Fibroblast of skin of right quadriceps (primary cell): ENCODE measurements at places on chromosomes 13 and 19.

DNA sequence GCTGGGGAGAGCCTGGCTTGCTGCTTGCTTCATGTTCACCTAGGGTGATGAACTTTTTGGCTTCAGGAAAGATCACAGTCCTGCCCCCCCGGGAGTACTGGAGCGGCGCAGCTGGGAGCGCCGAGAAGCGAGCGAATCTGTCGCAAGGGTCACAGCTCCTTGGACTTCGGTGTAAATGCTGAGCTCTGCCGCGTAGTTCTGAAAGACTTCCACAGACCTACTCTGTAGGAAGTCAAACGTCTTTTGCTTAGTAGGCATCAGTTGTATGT, 2.7 kb downstream of the ING1 start:
- DNase-seq = no peak

DNA sequence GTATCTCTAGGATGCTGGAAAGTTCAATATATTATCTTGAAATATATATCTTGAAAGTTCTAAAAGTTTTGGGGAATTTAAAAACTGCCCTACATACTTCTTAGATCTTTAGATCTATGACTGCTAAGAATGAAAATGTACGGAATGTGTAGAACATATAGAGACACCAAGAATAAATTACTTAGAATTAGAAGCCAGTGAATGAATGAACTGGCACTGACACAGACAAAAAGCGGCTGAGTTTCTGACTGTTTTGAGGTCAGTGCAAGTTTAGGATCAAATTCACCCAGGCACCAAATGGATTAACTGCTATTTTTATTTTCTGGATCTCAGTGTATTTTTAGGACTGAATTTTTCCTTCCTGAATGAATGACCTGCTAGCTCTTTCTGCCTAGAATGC, 411.2 kb downstream of the KCTD12 start:
- peak; percentile 43 for DNase-seq

GRCh38 chr19:45340232-45340898, at the start of gene KLC3:
KLC3 (plus strand) TSS chr19:45340750; CDS start chr19:45345542, 4,792 bp downstream.
- DNase-seq = no peak

DNA sequence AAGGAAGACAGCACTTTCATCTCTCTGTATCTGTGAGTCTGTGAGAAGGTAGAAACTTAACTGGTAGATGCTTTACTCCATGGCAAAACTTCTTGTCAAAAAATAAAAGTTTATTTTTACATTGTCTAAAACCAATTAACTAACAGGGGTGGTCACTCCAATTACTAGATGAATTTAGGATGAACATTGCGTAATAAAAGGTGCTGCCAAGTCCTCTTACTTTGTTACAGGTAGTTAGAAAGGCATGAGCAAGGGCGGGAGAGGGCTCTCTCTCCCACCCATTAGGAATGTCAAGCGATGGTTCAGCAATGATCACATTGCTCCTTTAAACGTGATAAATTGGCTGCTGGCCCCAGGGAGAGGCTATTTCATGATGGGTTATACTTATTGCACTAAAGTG, 512.3 kb downstream of the SLITRK5 start:
- DNase-seq = no peak

DNA sequence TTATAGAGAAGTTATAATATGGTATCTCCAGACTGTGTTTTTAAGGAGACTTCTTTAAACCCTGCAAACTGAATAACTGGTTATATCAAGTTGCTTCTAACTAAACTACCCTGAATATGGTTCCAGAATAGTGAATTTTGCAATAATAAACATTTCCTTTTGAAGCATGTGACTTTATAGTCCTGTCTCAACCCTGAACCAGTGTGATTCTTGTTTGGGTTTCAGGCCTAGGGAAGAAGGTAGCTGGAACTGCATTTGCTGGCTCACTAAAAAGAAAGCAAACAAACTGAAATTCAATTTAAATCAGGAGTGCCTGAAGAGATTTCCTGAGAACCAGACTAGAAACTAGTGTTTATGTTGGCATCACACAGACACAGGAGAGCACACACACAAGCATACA, 4.9 kb downstream of the ARHGEF7 start:
- DNase-seq = no peak

GRCh38 chr19:20964798-20965197, 41.7 kb downstream of the ZNF85 start:
- DNase-seq = no peak

DNA sequence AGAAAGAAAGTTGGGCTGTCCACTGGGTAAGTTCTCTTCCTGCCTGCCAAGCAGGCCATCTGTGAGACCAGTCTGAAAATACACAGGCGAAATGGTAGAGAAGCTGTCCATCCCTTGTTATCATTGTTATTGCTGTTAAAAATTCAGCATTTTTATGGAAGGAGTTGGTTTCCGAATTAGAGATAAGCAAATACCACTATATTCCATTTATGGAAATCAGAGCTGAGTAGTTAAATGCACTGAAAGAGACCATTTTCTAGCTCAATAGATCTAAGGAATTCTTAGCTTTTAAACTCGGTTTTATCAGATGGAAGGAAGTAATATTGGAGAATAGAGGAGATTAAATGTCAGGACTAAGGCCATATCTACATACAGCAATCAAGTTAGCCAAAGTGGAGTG, 40.7 kb downstream of the MZT1 start:
- no peak for DNase-seq

GRCh38 chr13:59877933-59878332, 285.8 kb downstream of the DIAPH3 start:
- peak; percentile 65 for DNase-seq

DNA sequence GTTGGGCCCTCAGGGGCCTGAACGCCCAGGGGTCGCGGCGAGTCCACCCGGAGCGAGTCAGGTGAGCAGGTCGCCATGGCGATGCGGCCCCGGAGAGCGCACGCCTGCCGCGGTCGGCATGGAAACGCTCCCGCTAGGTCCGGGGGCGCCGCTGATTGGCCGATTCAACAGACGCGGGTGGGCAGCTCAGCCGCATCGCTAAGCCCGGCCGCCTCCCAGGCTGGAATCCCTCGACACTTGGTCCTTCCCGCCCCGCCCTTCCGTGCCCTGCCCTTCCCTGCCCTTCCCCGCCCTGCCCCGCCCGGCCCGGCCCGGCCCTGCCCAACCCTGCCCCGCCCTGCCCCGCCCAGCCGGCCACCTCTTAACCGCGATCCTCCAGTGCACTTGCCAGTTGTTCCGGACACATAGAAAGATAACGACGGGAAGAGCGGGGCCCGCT, at the start of gene CCNA1:
TSS of gene CCNA1 (plus strand) at position 390 of the 439 bp plus-strand sequence. CDS start 562 bp downstream, outside the sequence.
- DNase-seq = no peak

DNA sequence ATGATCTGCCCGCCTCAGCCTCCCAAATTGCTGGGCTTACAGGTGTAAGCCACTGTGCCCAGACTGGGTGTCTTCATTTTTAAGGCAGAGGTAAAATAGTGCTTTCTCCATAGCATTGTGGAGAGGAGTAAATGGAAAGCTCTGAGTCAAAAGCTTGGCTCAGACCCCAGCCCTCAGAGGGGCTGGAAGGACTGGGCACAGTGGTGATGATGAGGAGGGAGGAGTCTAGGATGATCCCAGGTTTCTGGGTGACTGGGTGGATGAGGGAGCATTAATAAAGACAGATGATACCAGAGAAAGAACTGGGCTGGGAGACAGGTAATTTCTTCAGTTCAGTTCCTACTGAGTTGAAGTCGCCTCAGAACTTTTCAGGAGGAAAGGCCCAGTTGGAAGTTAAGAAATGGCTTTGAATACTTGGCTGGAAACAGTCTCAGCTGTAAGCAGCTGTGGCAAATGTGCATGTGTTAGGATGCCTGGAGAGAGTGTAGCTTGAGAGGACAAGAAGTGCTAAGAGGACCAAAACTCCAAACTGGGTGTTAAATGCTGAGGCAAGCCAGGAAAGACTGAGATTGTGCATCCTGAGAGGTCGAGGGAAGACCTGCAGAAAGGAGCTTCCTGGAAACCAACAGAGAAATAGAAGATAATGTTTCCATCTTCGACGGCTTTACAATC, 37.1 kb upstream of the MEDAG start:
- DNase-seq = no peak

- peak; percentile 20 for DNase-seq
These were observed 11.5 kb upstream of the CYP4F3 start for GRCh38 chr19:15629003-15629880.

GRCh38 chr19:45607071-45608029, 5.3 kb upstream of the GPR4 start:
- peak; percentile 67 for DNase-seq

DNA sequence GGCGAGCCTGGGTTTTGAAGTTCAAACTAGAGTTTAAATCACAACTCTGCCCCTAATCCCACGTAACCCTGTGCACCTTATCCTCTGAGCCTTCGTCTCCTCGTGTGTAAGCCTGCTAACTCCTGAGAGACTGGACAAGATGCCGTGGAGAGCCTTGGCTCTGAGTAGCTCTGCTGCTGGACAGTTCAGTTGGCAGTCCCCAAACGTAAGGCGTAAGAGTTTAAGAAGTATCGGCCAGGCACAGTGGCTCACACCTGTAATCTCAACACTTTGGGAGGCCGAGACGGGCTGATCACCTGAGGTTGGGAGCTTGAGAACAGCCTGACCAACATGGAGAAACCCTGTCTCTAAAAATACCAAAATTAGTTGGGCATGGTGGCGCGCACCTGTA, 4.7 kb upstream of the CD79A start:
- no peak for DNase-seq

- no peak for DNase-seq
These were observed 361.0 kb downstream of the FGF14 start for GRCh38 chr13:102040812-102041211.

DNA sequence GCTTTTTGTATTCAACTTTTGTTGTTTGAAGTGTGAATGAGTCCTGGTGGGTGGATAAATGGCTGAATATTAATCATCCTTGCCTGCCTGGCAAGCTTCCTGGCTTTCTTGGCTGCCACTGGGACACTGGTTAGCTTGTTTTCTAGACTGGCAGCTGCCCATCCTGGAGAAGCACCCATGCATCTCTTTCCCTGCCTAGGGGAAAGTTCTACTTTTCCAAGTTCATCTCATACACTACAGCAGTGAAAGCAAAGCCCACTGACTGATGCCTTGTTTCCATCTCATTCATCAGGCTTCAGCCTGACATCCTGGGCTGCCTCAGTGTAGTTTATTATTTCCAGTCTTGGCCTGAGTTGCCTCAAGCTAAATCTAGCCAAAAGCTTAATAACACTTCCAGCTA, 244.8 kb downstream of the PCDH20 start:
- DNase-seq = no peak

GRCh38 chr19:34184880-34185491, 12.7 kb downstream of the LSM14A start:
- peak; percentile 34 for DNase-seq

DNA sequence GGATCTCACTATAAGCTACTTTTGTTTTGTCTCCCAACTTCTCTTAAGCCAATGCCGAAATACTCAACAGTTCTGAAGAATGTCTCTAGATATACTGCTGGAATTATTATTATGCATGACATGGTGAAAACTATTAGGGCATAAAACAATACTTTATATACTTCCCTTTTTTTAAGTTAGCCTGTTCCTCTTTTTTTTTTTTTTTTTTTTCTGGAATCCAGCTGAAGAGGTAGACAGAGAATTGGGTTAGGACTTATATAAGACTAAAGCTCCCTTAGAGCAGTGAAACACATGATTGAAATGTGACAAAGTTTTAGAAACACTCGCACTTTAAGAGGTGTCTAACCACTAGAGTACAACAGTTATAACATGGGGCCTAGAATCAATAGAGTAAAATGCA, 850.9 kb upstream of the PCDH9 start:
- no peak for DNase-seq

DNA sequence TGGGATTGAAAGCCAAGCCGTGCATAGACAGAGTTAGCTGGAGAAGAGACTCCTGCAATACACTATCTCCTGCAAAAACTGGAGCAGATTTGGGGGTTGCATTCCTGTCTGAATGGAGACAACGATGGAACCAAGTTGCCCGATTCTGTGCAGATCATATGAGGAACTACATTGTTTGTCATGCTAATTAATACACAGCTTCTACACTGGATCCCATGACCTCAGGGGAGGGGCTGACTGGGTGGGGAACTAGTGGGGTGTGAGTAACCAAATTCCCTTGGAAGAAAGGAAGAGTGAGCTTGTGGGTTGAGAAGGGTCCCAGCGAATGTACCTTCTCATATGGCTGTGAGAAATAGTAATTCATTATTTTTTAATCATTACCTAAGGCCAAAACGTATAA, 214.0 kb downstream of the LHFPL6 start:
- DNase-seq = no peak
